ENCODE measurements at places on chromosomes 2 and 18.

- DNase-seq, result peak; percentile 64
These were observed 3.6 kb upstream of the ARL4C start for GRCh38 chr2:234500394-234501006.

DNA sequence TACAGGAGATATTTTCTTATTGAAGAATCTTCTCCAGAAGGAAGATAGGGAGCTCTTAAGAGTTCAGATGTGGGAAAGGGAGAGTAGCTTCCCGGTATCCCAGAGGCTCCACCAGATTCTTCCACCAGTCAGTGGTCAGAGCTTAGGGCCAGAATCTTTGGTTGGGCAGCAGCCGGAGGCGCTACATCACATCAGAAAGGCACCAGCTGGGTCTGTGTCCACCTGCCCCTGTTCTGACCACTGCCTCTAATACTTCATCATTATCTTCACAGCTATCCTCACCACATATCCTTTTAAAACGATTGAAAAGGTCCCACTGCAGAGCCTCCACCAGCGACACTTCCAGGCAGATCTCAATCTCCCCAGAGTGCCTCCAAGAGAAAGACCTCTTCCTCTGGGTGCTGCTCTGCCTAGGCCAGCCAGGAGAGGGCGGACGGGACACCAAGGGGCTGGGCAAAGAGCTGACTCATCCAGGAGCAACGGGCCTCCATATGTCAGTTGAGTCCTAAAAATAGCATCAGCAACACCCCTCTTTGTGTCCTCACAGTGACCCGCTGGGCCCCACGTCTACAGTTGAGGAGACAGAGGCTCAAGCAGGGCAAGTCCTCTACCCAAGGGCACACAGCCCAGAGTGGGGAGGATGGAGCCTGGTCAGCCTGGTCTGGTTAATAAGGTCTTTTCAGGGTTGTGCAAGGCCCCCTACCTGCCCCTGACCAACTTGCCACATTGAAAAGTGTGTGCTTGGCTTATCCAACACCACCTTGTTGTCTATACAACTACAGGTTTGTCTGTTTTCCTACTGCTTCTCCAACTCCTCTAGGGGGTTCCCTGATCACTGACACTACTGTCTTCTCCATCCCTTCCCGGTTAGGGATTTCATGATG lies 81.2 kb downstream of the ADD2 start:
- DNase-seq, result peak; percentile 28

DNA sequence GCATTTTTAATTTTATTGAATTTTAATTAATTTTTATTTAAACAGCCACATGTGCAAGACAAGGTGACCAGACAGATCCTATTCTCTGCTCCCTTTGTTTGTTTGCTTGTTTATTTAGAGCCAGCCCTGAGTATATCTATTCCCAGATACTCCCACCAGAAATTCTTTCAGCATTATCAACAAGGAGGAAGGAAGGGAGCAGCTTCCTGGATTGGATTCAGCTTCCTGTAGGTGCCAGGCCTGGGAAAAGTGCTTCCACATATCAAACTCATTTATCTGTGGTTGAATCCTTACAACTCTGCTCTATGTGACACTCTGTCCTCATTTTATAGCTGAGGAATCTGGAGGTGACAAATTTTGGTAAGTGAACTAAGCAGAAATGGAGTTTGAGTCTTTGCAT lies 60.5 kb upstream of the KLF7 start:
- DNase-seq, result no peak

DNA sequence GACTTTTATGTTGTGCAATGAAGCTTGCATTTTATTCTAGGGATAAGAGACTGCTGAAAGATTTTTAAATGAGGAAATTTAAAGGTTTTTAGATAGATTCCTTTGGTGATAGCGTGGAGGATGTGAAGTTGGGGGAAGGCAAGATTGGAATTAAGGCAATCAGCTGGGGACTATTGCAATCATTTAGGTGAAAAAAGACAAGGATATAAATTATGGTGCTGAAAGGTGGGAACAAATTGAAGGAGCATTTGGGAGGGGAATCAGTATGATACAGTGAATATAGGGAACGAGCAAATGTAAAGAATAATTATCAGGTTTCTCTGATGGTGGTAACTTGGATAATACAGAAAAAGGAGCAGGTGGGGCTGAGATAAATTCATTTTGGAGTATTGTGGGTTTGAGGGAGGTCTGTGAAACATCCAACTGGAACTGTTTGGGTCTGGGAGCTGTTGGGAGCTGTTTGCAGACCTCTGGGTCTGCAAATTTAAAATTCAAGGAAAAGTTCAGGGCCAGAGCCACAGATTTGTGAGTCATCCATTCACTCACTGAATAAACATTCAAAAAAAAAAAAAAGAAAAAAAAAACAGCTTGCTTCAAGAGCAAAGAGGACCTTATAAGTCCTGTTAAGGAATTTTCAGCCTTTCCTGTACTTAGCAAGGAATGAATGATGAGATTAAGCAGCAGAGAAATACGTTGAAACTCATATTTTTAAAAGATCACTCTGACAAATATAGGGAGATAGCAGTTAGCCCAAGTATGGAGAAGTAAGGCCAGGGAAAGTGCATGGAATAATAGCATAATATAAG lies 257.5 kb upstream of the FN1 start:
- no peak for DNase-seq

GRCh38 chr2:48715042-48715899 lies 40.3 kb downstream of the LHCGR start:
- no peak for DNase-seq

DNA sequence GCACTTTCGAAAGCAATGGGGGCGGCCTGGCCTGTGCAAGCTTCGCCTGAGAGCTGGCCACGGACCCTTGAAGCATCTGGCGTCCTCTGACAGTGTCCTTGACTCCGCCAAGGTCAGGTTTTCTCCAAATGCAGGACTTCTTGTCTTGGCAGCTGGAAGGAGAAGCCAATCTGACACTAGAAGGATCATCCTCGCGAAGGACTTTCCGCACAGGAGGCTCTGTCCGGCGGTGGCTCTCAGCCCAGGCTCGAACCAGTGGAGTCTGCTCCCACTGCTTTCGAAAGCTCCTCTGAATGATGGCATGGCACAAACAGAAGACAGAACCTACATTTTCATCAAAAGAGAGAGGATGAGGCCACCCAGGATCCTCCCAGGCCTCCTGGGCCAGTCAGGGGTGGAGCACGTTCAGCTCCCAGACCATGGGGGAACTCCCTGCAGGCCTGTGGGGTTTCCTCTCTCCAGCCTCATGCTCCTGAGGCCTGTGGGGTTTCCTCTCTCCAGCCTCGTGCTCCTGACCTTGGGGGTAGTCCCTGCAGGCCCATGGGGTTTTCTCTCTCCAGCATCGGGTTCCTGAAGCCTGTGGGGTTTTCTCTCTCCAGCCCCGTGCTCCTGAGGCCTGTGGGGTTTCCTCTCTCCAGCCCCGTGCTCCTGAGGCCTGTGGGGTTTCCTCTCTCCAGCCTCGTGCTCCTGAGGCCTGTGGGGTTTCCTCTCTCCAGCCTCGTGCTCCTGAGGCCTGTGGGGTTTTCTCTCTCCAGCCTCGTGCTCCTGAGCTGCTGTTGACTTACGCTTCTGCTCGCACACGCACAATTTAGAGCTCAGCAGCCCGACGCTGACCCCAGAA lies 396.5 kb upstream of the SALL3 start:
- no peak for DNase-seq

DNA sequence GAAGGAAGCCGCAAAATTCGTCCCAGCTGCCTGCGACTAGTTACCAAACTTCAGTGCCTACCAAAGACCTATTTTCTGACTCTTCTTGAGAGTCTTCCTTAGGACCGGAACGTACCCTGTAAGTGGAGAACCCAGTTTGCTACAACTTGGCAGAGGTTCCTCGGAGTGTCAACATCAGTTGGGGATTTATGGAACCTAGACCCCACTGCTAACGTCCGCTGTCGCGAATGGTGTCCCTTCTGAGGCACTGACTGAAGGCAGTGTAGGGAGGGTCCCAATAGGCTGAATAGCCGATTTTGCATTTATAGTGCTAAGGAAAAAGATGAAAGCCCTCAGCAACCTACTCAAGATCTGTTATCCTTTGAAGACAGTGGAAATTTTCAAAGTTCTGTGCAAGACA lies 568 bp upstream of the STK17B start:
- no peak for DNase-seq

DNA sequence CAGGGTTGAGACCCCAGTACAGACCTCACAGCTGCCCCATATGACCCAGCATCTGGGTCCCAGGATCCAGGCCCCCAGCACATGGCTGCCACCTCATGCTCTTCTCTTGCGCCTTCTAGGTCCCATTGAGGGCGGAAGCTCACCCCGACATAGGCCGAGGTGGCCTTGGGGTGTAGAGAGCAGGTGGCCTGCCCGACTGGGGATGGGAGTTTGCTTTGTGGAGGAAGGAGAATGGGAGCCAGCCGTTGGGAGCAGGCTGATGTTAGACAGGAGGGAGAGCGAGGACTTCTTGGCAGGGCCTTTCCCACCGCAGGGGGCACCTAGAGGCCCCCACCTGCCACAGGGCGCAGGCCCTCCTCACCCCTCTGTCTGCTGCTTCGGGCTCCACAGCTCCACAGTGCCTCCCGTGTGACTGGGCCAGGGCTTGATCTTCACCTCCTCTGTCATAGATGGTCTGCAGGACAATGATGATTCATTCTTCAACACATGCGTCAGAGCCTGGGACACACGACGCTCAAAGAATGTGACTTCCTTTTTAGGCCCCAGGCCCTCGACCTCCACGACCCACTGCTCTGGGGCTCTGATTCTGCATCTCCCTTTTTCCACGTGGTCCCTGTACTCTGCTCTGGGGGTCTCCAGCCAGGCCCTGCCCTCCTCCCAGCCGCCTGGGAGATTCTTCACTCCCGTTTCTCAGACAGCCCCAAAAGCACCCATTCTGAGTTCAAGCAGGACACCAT lies 86.6 kb upstream of the ODC1 start:
- no peak for DNase-seq

- DNase-seq, result no peak
These were observed 70.4 kb upstream of the CYP1B1 start for GRCh38 chr2:38146275-38146906.

DNA sequence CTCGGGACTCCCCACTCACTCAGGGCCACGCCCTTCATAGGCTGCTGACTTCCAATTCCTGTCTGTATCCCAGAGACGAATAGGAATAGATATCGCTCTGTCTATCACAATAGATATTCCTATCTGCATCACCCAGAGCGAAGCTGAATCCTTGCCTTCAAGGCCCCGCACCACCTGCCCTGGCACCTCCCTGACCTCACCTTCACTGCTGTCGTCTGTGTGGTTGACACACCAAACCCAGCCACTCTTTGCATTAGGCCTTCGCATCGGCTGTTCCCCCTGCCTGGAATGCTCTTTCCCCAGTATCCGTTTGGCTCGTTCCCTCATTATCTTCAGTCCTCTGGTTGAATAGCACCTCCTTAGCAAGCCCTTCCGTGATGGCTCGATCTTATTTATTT lies 43.5 kb downstream of the ATOH8 start:
- DNase-seq, result peak; percentile 6

DNA sequence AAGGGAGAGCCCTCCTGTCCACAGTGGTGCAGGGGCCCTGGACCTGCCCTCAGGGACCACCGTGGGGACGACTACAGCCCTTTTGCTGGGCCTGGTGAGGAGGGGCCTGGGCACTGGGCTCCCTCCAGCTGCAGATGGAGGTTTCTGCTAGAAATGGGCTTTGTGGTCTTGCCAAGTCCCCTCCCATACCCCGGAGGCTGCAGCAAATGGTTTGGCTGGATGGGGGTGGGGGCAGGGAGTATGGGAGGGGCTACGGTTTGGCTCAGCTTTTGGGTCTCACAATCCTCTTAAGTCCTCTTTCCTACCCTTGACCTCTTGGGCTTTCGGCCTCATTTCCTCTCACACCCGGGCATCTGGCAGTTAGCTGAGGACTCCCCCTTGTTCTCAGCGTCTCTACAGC lies 21.7 kb downstream of the TET3 start:
- DNase-seq, result no peak

- DNase-seq, result no peak
These were observed 48.3 kb upstream of the STK17B start for GRCh38 chr2:196219671-196220070.

- no peak for DNase-seq
These were observed 590.3 kb downstream of the BCL11A start for GRCh38 chr2:59963157-59963556.

GRCh38 chr2:143477714-143478443 lies 348.7 kb downstream of the ARHGAP15 start:
- DNase-seq, result no peak

DNA sequence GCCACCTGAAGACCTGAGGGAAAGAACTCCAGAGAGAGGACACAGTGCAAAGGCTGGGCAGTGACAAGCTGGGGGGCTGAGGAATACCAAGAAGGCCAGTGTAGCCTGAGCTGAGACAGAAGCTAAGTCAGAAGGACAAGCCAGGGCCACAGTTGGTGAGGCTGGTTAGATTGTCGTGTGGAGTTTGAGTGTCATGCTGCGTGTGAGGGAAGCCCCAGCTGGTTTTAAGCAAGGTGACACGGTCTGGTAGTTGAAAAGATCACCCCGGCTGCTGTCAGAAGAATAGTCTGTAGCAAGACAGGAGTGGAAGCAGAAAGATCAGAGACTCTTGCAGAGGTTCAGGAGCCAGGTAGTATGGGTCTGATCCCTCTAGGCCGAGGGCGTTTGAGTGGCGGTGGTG lies 50.6 kb upstream of the RMDN2 start:
- no peak for DNase-seq

GRCh38 chr2:11788461-11789124 lies 42.2 kb downstream of the LPIN1 start:
- no peak for DNase-seq

DNA sequence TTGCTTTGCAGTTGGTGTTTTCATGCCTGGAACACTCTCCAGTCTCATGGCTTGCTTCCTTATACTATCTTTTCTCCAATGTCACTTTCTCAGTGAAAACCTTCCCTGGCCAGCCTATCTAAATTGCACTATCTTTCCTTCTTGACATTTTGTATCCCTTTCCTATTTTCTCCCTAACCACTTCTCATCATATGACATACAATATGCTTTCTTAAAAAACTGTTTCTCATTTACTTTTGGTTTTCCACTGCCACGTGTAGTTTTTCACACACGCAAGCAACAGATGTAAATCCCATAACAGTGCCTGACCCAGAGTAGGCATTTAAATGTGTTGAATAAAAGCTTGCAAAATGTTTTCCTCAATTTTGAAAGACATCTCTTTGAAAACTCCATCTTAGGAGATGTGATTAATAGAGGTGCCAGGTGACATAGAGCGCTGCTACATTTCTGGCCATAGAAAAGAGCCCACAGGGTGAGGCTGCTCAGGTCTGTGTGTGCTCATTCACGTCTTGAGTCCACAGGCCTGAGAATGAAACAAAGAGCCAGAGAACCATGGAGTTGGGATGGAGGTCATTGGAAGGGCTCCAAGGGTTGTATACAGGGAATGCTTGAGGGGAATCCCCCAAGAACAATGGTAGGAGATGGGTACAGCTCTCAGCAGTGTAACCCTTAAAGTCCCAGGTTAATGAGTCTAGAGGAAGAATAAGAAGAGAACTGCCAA lies 12.7 kb downstream of the ZNF24 start:
- DNase-seq, result no peak

DNA sequence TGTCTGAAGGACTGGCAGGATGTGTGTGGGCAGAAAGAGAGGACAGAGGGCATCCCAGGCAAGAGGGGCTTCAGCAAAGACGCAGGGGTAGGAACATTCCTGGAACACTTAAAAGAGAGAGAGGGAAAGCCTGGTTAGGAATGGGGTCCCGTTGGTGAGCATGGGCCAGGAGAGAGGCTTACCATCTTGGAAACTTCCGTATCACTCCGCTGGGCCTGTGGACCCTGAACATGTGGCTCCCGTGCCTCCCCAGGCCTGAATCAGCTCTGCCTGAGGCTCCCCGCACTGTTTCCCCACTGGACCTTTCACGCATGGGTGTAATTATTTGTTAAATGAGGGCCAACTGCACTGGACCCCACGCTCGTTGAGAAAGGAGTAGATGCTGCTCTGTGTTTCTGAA lies 191.1 kb upstream of the GLI2 start:
- DNase-seq, result no peak

GRCh38 chr2:141703501-141703900 lies 427.3 kb downstream of the LRP1B start:
- DNase-seq, result no peak

Measured in activated CD4-positive, CD25-positive, alpha-beta regulatory T cell treated with anti-CD3 and anti-CD28 coated beads, Interleukin-2, amount 50 U/mL, for 72 hours (primary cell).